Progenitor cell of endocrine pancreas (in vitro differentiated cells): ENCODE measurements at places on chromosomes 1 and 21. TPM values are rescaled to one million over a fixed set of nuclear protein-coding genes. Genes with fewer than 3 reads are reported as not detected.

- H3K27me3 ChIP-seq: peaks cover 2% of the 10 kb centered on the region
- H3K36me3 ChIP-seq: no peaks in the 10 kb centered on the region
- no peak overlapping the region for H3K4me3 ChIP-seq
- peaks cover 36% of the 10 kb centered on the region for H3K4me1 ChIP-seq
Measured at GRCh38 chr1:208222376-208223126, 21.6 kb downstream of the PLXNA2 start.

GRCh38 chr1:118297521-118297920 is 112.5 kb upstream of the SPAG17 start:
- H3K4me1 ChIP-seq: peaks cover 23% of the 10 kb centered on the region
- H3K27me3 ChIP-seq: no peaks in the 10 kb centered on the region
- no peak overlapping the region for H3K27ac ChIP-seq
- no peak for DNase-seq
- no peak overlapping the region for H3K4me3 ChIP-seq
- no peaks in the 10 kb centered on the region for H3K36me3 ChIP-seq

- no peak overlapping the region for H3K4me3 ChIP-seq
- no peaks in the 10 kb centered on the region for H3K27me3 ChIP-seq
- no peak overlapping the region for H3K27ac ChIP-seq
- no peaks in the 10 kb centered on the region for H3K36me3 ChIP-seq
- no peaks in the 10 kb centered on the region for H3K4me1 ChIP-seq
Measured at GRCh38 chr21:27840262-27840661, 873.4 kb upstream of the ADAMTS5 start.

DNA sequence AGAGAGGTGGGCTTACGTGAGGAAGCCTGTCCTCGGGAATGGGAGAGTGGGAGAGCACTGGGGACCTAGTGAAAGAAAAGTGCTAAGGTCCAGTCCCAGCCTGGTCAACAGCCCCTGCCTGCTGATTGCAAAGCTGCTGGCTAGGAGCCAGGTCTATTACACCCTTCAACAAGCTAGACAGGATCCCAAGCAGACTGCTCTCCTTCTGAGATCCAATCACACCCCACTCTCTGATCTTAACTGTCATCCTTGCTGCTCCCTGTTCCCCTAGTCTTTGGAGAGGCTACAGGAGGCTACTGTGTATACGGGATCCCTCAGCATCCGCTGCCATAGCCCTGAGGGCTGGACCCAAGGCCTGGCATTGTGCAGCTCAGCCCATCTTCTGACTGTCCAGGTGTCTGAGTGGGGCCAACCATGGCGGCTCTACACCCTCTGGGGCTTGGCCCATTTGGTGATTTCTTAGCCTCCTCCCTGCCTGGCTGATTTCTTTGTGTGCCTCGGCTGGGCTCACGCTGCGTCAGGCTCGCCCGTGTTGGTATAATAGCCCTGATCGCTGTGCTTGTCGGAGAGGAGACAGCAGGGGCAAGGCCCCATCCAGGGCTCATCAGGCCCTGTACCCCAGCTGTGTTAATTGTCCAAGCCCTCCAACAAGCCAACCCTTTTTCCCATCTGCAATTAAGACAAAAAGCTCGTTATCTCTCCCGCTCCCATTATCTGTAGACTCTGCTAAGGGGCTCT is 43.9 kb downstream of the NAV1 start:
- DNase-seq: no peak
- no peaks in the 10 kb centered on the region for H3K36me3 ChIP-seq
- H3K27ac ChIP-seq: no peak overlapping the region
- peaks cover 3% of the 10 kb centered on the region for H3K4me1 ChIP-seq

- H3K4me1 ChIP-seq: peaks cover 26% of the 10 kb centered on the region
- peaks cover 27% of the 10 kb centered on the region for H3K36me3 ChIP-seq
- no peaks in the 10 kb centered on the region for H3K27me3 ChIP-seq
Measured at GRCh38 chr1:153768316-153769181, 6.7 kb upstream of the SLC27A3 start.

ELAPOR1 gene
- total RNA-seq: 10.6 and 14.6 TPM in 2 replicates

FMN2 gene
- total RNA-seq: 2.3 and 3.2 TPM in 2 replicates
